ENCODE measurements at places on chromosomes 6 and 20.

GRCh38 chr20:29690274-29690673, 1567.2 kb upstream of the DEFB115 start:
- no peak for DNase-seq

DNA sequence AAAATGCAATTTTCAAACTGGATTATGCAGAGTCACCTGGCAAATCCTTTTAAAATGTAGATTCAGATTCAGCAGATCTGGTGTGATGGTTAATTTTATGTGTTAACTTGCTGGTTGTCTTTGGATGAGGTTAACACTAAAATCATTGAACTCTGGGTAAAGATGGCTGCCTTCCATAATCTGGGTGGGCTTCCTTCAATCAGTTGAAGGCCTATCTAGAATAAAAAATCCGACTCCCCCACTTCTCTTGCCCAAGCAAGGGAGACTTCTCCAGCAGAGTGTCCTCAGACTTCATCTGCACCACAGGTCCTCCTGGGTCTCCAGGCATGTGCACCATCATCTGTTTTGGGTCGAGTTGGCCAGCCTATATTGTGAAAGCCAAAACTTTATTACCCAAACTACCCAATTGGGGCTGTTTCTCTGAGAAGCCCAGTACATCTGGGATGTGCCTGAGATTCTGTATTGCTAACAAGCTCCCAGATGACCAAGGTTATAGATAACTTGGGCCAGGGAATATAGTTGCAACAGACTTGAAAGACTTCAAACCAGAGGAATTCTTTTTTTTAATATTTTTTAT, 1.6 kb upstream of the SLC17A5 start:
- DNase-seq: no peak

DNA sequence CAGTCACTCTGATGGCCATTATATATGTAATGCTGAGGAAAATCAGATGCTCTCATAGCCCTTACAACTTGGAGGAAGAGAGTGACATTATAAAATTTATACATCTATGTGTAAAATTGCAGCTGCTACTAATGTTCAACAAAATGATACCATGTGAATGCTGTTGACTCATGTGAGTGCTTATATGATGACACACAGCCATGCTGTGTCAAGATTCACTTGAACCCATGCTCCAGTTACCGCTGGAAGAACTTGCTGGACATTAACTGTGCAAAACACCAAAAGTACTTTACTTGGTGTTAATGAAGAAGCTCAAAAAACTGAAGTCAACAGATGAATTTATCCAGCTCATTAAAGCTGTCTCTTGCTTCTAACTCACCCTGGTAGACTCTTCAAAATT, 318.9 kb upstream of the PLCB4 start:
- no peak for DNase-seq

DNA sequence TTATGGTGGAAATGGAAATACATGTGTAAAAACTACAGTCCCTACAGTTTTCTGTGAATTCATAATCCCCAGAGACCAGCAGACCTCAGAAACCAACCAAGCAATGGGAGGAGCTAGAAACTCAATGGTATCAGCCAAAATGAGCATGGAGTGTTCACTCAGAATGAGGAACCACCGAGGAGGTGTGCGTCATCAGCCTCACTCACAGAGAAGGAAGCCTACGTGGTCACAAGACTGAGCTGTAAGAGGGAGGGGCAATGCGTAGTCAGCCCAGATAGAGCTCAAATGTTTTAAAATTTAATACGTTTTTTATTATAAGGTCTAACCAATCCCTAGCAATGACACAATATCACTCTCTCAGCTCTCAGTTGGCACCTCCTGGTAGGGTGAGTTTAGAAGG, 17.4 kb downstream of the MYLK4 start:
- no peak for DNase-seq

DNA sequence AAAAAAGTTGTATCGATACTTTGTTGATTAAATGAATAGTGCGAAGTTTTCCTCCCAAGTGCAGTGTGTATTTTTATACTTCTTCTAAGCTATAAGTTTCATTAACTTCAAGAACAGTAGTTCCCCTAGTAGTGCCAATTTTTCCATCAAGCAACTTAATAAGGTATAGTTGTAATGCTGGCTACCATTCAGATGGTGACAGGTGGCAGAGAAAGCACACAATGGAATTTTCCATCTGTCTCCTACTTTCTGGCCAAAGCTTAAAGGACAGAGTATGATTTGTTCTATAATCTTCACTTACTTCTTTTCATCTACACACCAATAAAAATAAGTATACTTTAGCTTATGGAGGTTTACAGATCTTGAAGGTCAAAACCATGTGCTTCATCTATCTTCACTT, 431.1 kb downstream of the NKAIN2 start:
- no peak for DNase-seq

DNA sequence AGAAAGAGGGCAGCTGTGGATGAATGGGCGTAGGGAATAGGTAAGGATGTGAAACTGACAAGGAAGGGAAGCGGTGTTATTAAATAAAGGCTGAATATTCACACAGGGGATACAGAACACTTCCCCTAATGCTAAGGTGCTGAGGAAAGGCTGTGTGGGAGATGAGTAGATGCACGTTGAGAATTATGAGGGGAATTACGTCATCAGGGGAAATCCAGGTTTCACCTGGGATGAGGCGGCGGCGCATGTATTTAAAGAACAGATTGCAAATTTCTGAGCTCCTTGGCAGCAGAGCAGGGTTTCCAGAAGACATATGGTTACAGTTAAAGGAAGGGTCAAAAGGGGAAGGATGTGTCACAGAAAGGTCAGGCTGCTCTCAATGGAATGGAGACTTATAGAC, 28.7 kb upstream of the EDN1 start:
- DNase-seq: no peak

GRCh38 chr6:127878115-127878514, 22.7 kb downstream of the THEMIS start:
- DNase-seq: no peak

GRCh38 chr6:138339024-138339423, 38.7 kb upstream of the SMIM28 start:
- no peak for DNase-seq

- no peak for DNase-seq
These were observed 223.8 kb upstream of the SMLR1 start for GRCh38 chr6:130603391-130603790.

DNA sequence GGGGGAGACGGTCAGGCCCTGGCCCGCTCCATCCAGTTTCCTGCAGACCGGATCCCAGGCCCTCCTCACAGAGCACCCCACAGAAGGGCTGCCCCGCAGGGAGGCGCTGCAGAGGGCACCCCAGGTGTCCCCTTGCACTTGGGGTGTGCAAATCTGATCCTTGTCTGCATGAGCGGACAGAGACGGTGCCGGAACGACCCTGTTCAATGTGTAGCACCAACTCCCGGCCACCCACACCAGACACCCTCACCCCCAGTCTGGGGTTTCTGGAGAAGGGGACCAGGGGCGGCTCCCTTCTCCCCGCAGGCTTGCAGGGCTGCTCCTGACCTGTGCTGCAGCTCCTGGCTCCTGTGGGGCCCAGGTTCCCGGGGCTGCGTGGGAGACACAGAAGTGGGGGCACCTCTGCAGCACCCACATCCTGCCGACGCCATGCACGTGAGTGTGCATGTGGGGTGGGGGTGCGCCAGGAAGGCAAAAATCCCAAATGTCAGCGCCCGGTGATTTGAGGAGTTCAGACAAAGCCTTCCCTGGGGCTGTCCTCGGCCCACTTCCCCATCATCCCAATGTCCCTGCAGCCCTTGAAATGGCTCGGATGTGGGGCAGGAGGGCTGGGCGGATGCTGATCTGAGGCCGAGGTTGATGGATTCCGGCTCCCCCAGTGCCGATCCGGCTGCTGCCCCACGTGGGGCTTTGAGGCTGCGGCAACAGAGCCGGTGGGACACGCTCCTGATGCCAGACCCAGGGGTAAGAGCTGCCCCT, 85.3 kb upstream of the BHLHE23 start:
- no peak for DNase-seq

DNA sequence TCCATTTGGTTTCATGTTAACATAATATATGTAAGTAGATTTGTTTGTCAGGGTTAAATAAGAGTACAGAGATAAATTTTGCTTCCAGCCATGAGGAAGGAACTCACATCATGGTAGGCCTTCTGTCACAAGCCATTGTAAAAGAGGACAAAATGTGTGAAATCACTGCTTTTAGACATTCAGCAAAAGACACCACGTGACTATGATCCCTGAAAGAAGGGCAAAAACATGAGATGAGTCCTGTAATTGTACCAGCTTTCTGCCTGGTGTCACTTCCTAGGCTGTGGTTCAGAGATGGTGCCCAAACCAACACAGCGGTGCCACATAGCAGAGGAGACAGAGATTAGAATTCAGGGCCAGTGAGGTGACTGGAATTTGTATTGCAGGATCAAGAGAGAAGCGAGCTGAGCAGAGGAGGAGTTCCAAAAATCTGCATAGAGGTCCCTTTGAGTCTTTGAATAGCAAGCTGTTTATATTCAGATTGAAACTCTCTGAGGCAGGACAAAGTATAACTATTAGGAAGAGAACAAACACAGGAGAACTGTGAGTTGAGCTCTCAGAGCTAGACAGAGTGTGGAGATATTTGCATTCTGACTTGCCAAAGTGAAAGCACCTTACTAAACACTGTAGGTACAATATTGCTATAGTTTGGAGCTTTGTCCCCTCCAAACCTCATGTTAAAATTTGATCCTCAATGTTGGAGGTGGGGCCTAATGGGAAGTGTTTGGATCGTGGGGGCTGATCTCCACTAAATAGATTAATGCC, 52.6 kb upstream of the PDE7B start:
- no peak for DNase-seq

- no peak for DNase-seq
These were observed 2.5 kb downstream of the RBM39 start for GRCh38 chr20:35739294-35740163.
